ENCODE measurements at places on chromosomes 11 and 22.

DNA sequence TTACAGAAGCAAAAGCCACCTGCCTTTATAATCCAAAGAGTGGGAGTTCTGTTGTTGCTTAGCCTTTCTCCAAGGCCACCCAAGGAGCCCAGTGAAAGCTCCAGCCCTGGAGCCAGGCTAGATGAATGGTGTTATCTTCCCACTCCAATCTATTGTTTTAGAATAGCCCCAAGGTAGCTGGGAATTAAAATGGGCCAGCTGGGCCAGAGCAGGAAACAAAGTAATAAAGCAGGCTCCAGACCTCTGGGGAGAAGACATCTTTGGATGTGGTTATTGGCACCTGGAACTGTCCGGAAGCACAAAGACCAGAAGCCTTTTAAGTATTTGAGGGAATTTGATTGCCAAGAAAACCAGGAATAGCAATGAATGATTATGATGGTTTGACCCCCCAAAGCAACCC lies 8.8 kb downstream of the C11orf96 start:
- DNase-seq: no peak

DNA sequence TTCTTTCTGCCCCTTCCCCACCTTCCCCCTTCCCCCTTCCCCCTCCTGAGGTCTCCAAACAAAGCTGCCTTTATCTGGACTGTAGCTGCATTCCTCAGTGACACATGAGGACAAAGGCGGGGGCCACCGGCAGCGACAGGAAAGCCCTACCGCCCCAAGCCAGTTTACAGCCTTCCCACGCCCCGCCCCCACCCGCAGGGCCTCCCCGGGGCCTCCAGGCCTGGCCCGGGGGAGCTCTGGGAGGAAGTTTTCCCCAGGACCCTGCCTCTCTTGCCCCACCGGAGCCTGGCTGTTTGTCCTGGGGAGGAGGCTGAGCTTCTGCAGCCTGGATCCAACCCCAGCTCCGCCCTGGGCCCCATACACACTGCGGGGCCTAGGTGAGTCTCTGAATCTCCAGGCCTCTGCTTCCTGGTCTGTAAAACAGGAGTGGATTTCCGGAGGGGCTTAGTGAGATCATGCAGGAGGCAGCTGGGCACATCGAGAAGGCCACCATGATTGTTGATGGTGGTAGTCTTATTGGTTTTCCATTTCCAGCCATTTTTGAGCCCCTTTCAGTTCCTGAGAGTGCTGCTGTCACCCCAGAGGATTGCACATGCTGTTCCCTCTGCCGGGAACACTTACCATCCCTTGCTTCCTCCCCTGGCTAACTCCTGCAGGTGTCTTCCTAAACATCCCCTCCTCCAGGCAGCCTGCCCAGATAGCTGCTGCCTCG lies 130.7 kb downstream of the MN1 start:
- no peak for DNase-seq

- DNase-seq: no peak
These were observed 125.7 kb downstream of the WT1 start for GRCh38 chr11:32309530-32310213.

DNA sequence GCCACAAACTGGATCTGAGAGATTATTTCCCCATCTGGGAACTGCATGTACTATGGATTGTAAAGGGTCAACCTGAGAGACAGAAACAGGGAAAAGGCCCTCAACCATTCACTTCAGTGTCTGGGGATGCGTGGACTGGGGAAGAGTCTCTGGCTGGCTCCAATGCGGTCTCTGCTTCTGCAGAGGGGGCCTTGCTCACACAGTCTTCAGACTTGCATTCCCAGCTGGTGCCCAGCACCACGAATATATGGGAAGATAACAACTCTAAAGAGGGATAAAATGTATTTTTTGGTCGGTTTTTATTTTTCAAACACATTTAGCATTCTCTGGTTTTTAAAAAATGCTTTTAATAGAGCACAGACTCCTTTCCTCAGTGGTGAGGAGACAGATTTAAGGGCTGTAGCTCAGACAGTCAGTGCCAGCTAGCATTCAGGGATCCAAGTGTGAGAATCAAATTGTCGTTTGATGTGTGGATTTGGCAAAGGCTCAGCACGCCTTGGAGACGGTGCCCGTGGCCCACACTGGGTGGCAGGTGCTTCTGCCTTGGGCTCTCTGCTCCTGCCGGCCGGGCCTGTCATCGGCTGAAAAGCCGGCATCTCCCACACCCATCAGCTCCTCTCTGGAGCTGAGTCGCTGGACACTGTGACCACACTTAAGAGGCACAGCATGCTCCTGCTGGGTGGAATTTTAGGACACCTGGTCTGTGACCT lies 8.0 kb upstream of the EFCAB6 start:
- DNase-seq: no peak

DNA sequence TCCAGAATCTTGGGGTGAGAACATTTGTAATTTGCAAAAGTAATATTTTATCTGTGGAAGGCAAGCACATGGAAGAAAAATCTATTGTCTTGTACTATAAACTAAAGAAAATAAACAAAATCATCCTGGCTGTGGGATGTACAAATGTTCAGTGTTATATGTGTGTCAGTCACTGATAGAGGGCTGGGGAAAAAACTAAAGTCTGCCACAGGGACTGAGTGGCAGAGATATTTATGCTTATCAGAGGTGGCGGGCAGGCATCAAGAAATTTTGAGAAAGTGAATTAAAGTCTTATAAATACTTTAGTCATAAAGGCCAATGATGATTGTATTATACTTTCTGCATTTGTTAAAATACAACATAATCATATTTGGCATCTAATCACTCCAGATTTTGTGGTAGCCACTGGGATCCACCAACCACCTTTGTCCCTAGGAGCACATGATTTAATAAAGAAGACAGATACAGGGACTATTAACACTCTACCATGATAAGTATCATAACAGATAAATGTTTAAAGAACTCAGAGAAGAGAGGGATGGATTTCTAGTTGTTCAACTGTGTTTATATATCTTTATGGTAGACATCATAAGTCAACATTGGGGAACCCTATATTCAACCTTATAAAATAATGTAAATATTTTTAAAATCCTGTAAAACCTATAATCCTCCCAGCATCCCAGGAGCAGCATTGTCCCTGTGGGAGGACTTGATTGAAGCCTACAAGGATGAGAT lies 2.6 kb upstream of the ENDOD1 start:
- no peak for DNase-seq

DNA sequence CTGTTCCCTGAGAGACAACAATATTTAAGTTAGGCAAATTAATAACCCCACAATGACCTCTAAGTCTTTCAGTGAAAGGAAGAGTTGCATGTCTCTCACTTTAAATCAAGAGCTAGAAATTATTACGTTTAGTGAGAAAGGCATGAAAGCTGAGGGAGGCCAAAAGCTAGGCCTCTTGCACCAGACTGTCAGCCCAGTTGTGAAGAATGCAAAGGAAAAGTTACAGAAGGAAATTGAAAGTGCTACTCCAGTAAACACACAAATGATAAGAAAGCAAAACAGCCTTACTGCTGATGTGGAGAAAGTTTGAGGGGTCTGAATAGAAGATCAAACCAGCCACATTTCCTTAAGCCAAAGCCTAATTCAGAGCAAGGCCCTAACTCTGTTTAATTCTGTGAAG lies 45.0 kb downstream of the BBOX1 start:
- DNase-seq: no peak

GRCh38 chr11:120020981-120021380 lies 116.9 kb downstream of the TRIM29 start:
- no peak for DNase-seq

DNA sequence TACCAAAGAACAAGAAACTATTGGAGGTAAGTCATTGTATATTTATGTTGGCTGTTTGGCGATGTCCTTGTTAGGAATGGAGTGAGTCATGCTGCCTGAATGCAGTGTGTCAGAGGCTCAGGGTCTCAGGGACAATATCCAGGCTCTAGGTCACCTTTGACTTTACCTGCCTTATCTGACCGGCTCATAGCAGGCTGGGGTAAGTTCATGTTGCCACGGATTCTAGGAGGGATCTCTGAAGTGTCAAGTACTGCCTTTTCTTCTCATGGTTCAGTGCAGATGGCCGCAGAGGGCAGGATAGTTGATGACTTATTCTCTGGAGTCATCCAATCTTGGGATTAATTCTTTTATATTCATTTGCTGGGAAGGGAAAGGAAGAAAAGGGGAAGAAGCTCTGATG lies 53.2 kb downstream of the SPON1 start:
- no peak for DNase-seq

DNA sequence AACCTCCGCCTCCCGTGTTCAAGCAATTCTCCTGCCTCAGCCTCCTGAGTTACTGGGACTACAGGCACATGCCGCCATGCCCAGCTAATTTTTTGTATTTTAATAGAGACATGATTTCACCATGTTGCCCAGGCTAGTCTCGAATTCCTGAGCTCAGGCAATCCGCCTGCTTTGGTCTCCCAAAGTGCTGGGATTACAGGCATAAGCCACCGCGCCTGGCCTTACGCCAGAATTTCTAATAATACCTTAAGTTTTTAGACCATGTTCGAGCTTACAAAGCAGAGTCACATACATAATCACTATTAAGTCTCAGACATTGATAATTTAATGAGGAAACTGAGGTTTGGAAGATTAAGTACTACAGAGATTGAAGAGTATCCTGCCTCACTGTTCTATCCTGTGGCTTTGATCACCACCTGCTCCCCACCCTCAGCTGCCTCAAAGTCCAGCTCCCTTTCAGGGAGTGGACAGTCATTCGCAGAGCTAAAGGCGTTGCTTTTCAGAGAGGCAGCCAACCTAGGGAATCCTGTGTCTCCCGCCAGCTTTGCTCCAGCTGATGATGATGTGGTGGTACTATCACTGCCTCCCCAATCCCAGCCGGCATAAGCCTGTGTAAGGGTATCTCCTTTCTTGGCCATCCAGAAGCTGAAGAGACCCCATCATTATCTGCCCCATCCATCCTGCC lies 7.7 kb downstream of the UBASH3B start:
- DNase-seq: no peak

All from SHP77 (cell line).